IPS-NIHi11 (cell line): ENCODE measurements at places on chromosomes 6 and 20.
A peak's percentile ranks its signal among the peaks of the same experiment; 100 is the strongest.

- peak; percentile 77 for DNase-seq
Measured at GRCh38 chr6:108113557-108114519, 39.3 kb upstream of the OSTM1 start.

DNA sequence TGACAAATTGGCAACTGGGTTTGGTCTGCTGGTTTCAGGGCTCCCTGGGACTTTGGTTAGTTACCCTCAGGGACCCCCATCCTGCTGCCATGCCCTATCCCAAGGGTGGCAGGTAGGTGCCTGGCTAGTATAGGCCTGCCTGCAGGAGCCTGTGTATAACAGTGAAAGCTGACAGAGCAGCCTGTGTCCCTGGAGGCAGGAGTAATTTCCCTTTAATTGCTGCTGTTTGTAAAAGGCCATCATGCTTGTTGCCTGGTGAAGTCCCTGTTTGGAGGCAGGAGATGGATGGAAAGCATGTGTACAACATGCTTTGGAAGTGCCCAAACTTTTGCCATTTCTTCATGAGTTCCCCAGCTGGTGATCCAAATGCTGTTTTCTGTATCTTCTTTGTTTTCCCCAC lies 30.1 kb downstream of the CMTR1 start:
- no peak for DNase-seq

GRCh38 chr6:87257046-87257445 lies 65.3 kb upstream of the SMIM8 start:
- no peak for DNase-seq

DNA sequence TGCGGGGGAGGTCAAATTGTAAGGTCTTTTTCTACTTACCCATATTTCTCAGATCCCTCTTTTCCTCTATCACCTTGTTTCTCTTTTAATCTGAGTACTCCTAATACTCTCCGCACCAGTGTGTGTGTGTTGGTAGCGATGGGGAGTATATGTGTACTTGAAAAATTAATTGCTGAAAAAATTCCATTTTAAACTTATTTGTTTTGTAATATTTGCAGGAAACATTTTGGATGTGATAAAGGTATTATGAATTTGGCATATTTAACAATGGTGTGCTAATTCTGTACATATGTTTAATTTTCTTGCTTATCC lies 48.1 kb upstream of the MLIP start:
- DNase-seq, result no peak

GRCh38 chr6:54191461-54191860 lies 80.2 kb downstream of the MLIP start:
- no peak for DNase-seq
